ENCODE measurements at places on chromosomes 7 and 10.

- no peak for DNase-seq
Observed at GRCh38 chr7:956031-956430, 1.6 kb upstream of the ADAP1 start.

GRCh38 chr10:97584060-97584797 lies at the start of gene HOGA1:
TSS of gene HOGA1 (plus strand) at chr10:97584389. CDS start at chr10:97584704, 315 bp downstream.
- DNase-seq, result no peak

GRCh38 chr7:37174460-37174859 lies 274.2 kb downstream of the ELMO1 start:
- DNase-seq, result no peak

GRCh38 chr10:16942381-16943078 lies 125.3 kb upstream of the RSU1 start:
- no peak for DNase-seq

- no peak for DNase-seq
Observed at GRCh38 chr7:116763647-116764046, 91.7 kb downstream of the MET start.

DNA sequence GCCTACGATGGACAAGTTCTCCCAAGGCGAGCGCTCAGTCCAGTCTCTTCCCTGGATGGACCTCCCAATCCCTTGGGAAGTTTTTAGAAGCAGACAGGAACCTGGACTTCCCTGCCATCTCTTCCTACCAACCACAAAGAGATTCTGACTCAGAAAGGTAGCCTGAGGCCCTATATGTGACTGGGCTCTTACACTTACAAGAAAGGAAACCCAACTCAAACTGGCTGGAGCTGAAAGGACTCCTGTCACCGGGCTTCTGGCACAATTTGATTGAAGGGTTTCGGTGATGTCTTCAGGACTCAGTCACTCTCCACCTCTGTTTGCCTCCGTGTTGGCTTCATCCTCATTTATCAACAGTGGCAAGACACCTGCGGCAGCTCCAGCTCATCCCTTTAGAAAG lies 3.7 kb upstream of the COL13A1 start:
- no peak for DNase-seq

- no peak for DNase-seq
Observed at GRCh38 chr7:97480772-97481390, 251.0 kb upstream of the TAC1 start.

DNA sequence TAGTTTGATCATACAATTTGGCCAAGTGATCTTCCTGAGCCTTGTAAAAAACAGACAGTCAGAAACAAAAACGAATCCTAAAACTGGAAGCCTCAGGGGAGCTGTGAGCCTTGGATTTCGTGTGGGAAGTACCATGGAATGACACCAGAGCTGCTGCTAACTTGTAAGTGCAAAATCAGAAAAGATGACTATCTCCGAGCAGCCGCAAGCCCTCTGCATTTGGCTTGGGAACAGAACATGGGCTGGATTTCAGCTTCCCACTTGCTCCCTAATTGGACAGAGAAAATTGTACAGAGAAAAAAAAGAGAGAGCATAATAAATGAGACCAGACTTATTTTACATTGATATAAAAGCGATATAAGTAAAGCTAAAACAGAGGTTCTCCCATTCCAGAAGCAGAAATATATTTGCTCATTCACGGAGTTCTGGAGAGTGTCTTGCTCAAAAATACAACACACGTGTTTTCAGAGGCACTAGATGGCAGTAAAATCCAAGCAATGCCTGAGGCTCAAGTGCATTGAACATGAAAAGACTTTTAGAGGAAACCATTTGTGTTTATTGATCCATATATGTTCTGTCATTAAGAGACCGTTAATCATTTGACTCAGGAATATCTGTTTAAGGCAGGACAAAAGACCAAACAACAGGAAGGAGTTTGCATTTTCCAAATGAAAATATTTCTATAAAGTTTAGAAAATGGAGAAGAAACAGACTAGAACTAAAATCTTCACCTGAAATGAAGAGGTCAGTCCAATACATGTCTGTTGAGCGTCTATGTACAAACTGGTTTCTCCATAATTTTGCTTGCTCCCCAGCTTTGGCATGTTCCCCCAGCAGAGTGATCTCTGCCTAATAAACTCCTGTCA lies 78.3 kb upstream of the SLC26A5 start:
- no peak for DNase-seq

- DNase-seq, result no peak
Observed at GRCh38 chr10:98321186-98321780, 53.3 kb upstream of the LOXL4 start.

DNA sequence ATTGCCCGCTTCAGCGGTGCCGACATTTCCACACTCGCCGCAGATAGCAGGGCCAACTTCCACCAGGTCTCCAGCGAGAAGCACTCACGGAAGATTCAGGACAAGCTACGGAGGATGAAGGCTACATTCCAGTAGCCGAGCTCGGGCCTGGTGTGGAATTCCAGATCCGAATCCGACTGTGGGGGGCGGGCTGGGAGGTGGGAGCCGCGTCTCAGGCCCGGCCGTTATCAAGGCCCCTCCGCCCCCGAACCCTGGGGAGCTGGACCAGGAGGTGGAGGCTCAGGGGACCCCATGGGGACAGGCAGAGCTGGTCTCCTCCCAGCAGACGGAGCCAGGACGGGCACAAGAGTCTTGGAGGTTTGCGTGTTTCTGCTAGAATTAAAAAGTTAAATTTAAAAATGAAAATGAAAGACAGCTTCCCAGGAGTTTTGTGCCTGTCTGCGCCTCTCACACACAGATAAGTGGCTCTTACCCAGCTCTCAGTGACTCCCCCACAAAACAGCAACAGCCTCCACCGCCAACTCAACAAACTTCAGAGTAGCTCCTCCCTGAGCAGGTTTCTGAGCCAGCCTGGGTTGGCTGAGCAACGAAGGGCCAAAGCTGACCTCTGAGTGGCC lies 5.2 kb upstream of the UTF1 start:
- DNase-seq, result no peak

- DNase-seq, result no peak
Observed at GRCh38 chr10:19979628-19980027, 163.4 kb downstream of the PLXDC2 start.

DNA sequence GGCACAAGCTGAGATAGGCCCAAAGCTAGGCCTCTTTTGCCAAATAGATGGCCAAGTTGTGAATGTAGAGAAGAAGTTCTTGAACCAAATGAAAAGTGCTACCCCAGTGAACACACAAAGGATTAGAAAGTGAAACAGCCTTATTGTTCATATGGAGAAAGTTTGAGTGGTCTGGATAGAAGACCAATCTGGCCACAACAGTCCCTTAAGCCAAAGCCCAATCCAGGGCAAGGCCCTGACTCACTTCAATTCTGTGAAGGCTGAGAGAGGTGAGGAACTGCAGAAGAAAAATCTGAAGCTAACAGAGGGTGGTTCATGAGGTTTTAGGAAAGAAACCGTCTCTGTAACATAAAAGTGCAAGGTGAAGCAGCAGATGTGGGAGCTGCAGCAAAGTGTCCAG lies 18.7 kb upstream of the ATP6V0A4 start:
- no peak for DNase-seq

- no peak for DNase-seq
Observed at GRCh38 chr7:158618745-158619140, 31.1 kb upstream of the PTPRN2 start.

- no peak for DNase-seq
Observed at GRCh38 chr7:10646194-10646593, 327.5 kb upstream of the PHF14 start.

GRCh38 chr7:56026538-56026937 lies 24.7 kb downstream of the PSPH start:
- no peak for DNase-seq

DNA sequence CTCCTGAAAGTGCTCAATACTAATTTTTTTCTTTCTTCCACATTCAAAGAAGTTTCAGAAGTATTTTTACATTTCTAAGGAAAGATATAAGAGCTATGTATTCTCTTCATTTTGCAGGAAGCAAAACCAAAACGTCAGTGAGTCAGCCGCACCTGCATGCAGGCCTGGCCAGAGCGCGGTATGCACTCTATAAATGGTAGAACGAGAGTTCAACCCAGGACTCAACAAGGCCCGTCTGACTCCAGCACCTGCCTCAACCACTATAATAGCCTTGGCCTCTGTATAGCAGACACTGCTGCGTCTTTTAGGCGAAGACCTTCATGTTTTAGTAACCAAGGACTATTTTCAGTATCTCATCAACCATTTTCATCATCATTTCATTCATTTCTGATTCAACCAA lies 113.2 kb downstream of the KMT2E start:
- no peak for DNase-seq

DNA sequence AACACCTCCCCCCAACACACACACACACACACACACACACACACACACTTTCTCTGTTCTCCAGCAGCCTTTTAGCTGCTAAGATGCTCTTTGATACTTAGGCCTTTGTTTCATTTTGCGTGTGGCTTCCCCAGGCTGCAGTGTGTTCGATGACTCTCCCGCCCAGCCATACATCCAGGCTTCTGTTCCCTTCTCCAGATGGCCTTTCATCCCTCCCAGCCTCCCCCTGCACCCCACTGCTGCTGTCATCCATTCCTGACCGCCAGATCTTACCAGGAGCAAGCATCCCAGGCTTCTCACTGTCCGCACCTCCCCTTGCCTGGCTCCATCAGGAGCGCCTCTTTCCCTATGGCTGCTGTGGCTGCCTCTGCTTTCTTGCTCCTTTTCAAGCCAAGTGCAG lies 77.8 kb upstream of the PPIF start:
- DNase-seq, result no peak

- no peak for DNase-seq
Observed at GRCh38 chr7:101378751-101379174, 16.1 kb downstream of the COL26A1 start.

DNA sequence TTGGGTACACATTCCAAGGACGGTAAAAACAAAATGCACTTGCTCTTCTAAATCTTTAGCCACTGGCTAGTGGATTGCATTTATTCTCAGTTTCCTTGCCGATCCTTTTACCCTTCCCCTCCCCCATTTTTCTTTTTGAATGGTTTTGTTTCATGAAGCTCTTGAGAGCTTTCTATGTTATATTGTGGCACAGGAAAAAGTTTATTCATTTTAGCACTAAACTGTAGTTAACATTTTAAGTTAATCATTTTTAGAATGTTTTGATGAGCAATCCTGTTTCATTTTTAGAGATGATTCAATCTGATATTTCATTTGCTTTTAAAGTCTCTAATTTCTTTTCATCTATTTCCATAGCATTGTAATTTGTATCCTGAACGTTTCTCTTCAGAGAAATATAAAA lies 24.0 kb downstream of the ZEB1 start:
- no peak for DNase-seq

GRCh38 chr7:45978731-45979211 lies 57.7 kb upstream of the IGFBP3 start:
- no peak for DNase-seq

- no peak for DNase-seq
Observed at GRCh38 chr10:9075420-9075819, 1020.9 kb downstream of the GATA3 start.

GRCh38 chr7:32074787-32075585 lies 4.8 kb upstream of the PDE1C start:
- DNase-seq, result no peak

GRCh38 chr10:104349623-104350126 lies 4.0 kb upstream of the CFAP58 start:
- DNase-seq, result no peak

- no peak for DNase-seq
Observed at GRCh38 chr10:5490698-5491464, 8.5 kb downstream of the CALML5 start.

GRCh38 chr10:132838346-132838970 lies 52.5 kb upstream of the NKX6-2 start:
- no peak for DNase-seq

DNA sequence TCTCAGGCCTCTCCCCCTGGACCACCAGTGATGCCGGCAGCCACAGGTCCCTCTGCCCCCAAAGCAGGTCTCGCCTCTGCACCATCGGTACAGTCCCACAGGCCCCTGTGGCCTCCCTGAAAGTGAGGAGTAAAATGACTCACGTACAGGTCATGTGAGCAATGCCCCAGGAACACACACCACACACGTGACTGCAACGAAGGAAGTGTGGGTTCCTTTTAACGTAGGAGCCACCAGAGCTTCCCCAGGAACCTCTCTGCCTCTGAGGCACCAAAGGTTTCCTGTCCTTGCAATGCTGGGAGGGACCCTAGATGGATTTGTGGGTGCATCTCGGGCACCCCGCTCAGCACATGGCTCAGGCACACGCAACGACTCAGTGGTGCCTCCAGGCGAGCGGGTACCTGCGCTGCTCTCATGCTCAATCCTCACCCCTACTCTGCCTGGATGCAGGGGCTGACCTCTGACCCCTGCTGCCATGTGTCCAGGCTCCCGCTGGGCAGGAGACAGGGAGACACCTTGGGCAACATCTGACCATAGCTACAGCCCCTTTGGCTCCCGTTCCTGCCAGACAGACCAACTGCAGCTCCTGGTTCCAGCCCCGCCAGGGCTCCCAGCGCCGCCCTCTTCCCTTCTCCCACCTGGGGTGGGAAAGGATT lies 120.7 kb downstream of the PRKAG2 start:
- no peak for DNase-seq

- no peak for DNase-seq
Observed at GRCh38 chr7:106883456-106884026, 18.5 kb downstream of the PIK3CG start.

DNA sequence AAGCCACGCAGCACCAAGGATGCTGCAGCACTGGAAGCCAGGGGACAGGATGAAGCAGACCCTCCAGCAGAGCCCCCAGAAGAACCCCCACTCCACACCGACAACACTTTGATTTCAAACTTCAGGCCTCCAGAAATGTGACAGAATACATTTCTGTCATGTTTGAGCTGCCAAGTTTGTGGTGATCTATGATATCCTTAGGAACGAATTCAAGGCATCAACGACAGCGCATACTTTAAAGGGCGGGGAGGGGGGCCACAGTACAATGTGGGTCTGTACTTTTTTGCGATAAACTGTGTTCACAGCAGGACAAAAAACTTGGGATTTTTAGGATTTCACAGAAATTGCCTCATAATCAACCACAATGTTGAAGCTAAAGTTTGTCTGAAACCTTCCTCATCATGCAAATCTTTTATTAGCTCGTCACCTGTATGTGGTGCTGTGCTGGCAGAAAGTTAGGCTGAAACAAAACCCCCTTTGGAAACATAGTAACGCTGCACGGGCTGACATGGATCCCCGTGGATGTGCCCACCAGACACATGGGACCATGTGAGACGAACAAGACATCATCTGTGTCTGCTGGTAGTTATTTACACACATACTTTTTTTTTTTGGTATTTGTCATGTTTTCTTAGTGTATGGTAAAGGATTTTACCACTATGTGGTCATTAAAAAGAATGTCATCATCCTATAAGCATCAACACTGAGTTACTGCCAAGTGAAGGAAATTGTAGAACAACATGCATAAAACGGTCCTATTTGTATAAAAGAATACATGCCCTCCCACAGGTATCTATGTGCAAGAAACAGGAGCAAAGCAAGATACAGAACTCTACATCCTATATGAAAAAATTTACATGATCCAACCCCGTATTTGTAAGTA lies 113.3 kb upstream of the AFAP1L2 start:
- DNase-seq, result no peak

DNA sequence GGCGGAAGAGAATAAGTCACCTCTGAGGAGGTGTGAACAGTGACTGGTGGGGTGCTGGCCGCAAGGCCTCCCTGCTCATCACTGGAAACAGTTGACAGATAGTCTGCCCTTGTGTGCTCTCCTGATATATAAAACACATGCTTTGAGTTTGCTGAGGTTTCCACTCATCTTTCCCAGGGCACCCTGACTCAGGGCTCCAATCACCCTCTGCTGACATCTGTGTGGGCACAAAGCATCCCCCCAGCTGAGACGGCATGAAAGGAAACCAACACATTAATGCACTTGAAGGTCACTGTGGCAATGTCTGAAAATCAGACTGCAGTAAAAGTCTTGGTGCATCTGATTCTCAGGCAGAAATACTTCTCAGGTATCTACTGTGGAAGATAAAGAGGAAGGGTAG lies 49.8 kb downstream of the EPDR1 start:
- DNase-seq, result no peak

GRCh38 chr7:99129001-99129400 lies 14.9 kb downstream of the SMURF1 start:
- no peak for DNase-seq

All from stimulated activated CD8-positive, alpha-beta memory T cell treated with anti-CD3 and anti-CD28 coated beads, Interleukin-2, amount 100 ng/mL, for 1 hour (primary cell).